Inflammatory macrophage treated with lipopolysaccharide for 1 hour (primary cell): ENCODE measurements at places on chromosomes 5 and 9.

GRCh38 chr9:123064716-123065115 lies 31.2 kb downstream of the GPR21 start:
- DNase-seq: no peak

GRCh38 chr9:127927201-127927987 lies 3.2 kb downstream of the PIP5KL1 start:
- DNase-seq: no peak

- no peak for DNase-seq
Measured at GRCh38 chr5:17737092-17737491, 102.8 kb downstream of the TAF11L14 start.

DNA sequence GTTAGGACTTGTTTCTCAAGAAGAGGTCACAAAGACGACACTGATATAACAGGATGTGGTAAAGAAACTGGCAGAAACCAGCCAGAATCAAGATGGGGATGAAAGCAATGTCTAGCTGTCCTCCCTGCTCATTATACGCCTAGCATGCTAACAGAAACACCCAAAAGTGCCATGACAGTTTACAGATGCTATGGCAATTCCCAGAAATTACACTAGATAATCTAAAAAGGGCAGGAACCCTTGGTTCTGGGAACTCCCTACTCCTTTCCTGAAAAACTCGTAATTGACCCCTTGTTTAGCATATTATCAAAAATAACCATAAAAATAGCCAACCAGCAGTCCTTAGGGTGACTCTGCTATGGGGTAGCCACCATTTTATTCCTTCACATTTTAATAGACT lies 10.9 kb upstream of the MRPS30 start:
- DNase-seq: no peak

DNA sequence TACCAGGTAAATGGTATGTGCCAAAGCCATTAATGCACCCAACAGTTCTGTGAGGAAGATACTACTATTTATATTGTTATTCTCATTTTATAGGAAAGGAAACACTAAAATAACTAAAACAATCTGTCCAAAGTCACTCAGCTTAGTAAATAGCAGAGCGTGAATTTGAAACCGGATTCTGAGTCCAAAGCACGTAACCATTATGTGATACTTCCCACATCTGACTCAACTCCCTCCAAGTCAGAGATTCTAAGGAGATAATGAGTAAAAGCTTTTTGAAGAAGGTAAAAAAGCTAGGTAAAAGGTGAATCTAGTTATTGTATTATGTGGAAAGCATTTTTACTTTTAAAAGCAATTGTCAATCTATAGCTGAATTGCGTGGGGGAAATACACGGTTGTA lies 208.9 kb downstream of the PBX3 start:
- no peak for DNase-seq

GRCh38 chr5:133884569-133885311 lies 83.7 kb downstream of the C5orf15 start:
- DNase-seq: no peak

- DNase-seq: no peak
Measured at GRCh38 chr9:99474186-99474585, 252.1 kb downstream of the SEC61B start.

GRCh38 chr5:144156767-144157171 lies 13.7 kb downstream of the YIPF5 start:
- no peak for DNase-seq

GRCh38 chr9:126932871-126933321 lies 18.3 kb downstream of the RALGPS1 start:
- DNase-seq: no peak

GRCh38 chr9:93967020-93967803 lies 12.1 kb upstream of the BARX1 start:
- no peak for DNase-seq

DNA sequence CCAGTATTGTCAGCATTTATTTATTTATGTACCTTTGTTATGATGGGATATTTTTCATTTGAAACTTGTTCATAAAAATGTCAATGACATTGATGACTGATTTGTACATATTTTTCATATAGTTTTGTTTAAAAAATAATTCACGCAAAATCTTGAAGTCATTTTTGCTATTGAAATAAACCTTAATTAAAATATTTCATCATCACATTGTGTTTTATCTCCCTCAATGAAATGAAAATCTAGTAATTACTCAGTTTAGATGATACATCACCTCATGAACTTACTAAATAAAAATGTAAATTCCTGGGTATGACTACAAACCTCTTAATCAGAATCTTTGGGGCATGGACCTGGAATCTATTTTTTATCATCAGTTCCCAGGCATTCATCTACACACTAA lies 89.6 kb downstream of the OSMR start:
- no peak for DNase-seq

DNA sequence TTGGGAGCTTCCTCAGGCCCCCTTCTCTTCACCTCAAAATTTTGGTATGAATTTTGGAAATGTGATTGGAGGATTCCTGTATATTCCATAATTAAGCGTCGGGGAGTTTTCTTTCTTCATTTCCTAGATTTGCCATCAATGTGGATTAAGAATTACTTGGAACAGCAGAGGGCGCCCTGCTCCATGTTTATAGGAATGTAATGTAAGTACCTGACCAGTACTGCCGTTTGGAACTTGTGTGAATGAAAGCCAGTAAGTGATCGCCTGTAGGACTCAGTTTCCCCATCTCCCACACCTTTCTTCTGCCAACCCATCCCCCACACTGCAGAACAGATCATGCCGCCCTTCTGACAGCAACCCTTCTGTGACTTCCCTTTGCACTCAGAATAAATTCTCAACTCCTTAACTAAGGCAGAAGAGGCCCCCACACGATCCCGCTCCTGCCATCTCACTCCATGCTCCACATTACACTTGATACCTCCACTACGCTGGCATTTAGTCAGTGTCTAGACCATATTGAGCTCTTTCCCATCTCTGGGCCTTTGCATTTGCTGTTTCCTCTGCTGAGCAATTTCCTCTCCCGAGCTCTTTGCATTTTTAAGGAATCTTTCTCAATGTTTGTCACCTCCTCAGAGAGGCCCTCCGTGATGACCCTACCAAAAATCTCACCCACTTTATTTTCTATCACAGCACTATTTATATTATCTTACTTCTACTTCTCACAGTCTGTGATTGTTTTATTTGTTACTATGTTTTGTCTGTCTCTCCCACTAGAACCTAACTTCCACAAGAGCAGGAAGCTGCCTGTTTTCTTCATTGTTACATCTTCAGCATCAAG lies 79.5 kb upstream of the HTR4 start:
- DNase-seq: peak; percentile 51

DNA sequence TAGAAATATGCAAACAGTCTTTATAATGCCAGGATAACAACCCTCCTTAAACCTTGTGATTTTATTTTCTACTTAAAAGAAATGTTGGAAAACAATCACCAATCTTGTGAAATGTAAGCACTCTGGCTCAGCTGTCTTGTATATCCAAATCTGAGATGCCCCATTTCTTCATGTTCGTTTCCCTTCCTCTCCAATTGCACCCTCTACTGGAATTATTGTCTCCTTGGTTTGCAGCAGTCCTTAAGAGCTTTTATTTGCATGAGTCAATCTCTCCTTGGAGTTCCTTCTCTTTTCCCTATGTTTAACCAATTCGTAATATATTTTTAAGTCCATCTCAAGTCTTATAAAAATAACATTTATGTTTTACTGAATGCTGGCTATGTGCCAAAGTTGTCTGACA lies 362.0 kb upstream of the CDH10 start:
- no peak for DNase-seq

DNA sequence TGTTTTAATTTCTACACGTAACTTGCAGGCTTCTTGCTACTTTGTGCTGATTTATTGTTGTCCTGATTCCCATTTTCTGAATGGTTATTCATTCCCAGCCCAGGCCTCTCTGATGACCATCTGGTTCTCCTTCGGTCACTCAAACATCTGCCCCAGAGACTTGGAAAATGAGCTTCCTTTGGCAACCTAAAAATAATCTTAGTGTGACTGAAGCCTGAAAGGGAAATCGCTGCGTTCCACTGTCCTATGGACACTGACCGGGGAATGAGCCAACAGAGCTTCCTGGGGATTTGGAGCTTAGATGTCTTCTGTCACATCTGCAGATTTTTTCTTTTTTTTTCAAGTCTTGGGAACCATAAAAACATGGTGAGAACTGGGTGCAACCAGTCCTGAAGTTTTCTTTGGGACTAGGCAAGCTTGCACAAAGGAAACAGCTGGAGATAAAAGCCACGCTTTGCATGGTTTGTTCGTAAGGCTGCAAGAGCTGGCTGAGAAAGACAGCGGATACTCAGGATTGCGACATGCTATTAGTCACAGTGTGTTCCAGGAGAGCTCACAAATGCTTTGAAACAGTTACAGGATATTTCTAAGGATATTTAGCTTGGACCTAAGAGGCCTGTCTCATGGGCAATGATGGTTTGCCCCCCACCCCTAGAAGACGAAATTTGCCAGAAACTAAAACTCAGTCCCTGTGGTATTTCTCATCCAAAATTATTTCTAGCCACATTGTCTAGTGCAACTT lies 146.2 kb downstream of the GOLPH3 start:
- peak; percentile 86 for DNase-seq

- no peak for DNase-seq
Measured at GRCh38 chr9:126999315-127000068, 84.9 kb downstream of the RALGPS1 start.

DNA sequence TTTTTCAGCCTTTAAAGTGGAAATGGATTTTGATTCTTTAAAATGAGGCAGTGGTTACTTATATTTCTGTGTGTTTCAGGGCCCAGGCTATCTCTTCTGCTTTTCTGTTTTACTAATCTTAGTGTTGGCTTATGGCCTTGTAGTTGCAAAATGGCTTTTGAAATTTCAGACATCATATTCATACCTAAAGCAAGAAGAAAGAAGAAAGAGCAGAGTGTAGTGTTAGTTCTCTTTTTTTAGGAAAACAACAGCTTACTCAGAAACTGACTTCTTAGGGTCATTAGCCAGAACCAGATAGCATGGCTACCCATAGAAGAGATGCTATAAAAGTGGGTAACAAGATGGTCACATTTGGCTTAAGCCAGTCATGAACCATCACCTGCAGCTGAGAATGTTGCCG lies 20.9 kb downstream of the ZBED3 start:
- peak; percentile 40 for DNase-seq

GRCh38 chr9:97924386-97924785 lies 2.1 kb upstream of the TRMO start:
- peak; percentile 47 for DNase-seq

GRCh38 chr9:136249877-136250559 lies 4.4 kb upstream of the QSOX2 start:
- DNase-seq: no peak

GRCh38 chr5:81779916-81780266 lies 29.0 kb upstream of the SSBP2 start:
- DNase-seq: no peak

DNA sequence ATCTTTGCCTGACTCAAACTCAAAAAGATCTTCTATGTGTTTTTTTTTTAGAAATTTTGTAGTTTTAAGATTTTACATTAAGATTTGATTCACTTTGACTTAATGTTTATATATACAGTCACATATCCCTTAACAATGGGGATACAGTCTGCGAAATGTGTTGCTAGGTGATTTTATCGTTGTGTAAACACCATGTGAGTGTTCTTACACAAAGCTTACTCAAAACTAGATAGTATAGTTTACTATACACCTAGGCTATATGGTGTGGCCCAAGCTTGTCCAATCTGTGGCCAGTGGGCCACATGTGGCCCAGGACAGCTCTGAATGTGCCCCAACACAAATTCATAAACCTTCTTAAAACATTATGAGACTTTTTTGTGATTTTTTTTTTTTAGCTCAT lies 131.9 kb downstream of the CWC27 start:
- DNase-seq: no peak

DNA sequence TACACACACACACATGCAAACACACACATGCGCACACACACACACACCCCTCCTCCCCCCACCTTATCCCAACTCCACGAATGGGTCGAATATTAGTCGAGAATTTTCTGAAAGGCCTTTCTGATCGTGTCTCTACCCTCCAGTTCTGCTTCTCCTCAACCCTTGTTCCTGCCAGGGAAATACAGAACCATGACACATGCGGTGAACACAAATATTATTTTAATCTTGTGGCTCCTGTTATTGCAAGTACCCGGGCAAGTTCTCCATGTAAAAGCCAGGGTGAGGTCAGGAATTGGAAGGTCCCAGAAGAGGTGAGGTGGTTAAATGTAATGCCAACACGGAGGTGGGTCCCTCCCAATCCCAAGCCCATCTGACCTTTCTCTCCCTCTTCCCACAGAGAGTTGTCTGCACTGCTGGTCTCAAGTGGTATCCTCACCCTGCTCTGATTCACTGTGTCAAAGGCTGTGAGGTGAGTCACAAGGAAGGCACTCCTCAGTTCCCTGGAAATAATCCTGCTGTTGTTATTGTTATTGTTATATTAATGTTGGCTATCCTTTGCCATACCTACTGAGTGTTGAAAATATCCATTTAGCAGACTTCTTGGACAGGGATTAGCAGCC lies 223.7 kb downstream of the PAPPA start:
- DNase-seq: no peak

- DNase-seq: peak; percentile 78
Measured at GRCh38 chr5:148746826-148747535, 79.4 kb upstream of the ADRB2 start.

- DNase-seq: no peak
Measured at GRCh38 chr9:137147793-137148160, 8.8 kb downstream of the GRIN1 start.

DNA sequence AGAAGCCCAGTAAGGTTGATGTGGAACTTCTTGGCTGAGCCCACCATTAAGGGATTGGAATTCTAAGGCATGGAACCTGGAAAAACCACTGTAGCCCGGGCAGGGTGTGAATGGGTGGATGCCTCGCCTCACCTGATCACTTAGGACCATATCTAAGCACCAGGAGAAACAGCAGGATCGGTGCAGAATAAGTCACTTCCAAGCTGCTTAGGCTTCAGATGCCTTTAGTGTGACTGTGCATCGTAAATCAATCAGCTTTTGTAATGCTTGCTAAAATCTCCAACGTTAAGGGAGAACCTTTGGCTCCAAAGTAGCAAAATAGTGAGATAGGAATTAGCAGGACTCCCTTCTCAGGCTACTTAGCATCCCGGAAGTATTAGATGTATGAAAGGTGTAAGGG lies 103.9 kb upstream of the MEGF10 start:
- no peak for DNase-seq

DNA sequence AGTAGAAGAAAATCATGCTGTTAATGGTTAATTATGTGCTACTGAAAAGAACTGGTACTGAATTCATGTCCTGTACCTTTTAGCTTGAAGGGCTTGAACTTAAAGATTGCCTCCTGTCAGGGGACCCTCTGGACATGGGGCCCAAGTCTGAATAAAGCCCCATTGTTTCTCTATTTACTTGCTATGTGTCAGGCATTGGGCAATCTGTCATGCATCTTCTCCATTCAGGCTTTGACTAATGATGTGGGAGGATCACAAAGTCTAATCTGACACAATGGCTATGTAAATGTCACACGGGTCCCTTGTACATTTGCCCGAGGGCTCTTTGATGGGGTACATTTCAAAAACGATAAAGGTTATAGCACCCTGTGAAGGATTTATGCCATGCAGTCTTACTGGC lies 64.0 kb upstream of the TUSC1 start:
- no peak for DNase-seq

DNA sequence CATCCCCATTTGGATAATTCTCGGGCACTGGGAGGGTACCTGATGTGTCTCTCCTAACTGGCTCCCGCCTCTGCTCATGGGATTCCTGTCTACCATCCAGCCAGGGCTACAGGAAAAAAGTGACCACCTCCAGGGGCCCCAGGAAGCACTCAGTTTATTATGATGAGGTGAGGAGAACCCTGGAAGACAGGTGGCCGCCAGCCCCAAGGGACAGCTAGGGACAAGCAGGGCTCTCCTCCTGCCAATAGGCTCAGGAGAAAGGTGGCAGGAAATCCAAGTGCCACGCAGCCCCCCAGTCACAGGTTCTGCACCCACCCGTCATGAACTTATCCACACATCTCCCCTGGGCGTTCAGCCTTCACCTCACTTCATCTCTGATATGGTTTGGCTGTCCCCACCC lies 61.5 kb upstream of the ZNF354A start:
- DNase-seq: no peak
